ENCODE measurements at places on chromosomes 6 and 20.

DNA sequence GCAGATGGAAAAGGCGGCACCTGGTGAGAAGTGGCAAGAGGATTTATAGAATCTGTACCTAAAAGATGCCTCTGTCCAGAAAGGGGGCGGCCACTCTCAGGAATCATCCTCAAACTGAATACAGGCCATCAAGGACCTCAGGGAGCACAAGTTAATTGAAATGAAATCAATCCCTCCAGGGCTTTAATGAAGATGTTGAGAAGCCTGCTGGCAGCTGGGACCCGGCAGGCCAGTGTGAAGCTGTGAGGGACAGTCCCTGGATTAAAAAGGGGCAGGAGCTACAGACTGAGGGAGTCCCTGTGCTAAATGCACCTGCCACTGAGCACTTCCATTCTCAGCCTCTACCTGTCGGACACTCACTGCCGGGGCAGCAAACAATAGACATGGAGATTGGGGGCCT lies 107.7 kb upstream of the GGTLC1 start:
- DNase-seq = no peak

- no peak for DNase-seq
Measured at GRCh38 chr6:83539678-83540077, 27.3 kb downstream of the PRSS35 start.

DNA sequence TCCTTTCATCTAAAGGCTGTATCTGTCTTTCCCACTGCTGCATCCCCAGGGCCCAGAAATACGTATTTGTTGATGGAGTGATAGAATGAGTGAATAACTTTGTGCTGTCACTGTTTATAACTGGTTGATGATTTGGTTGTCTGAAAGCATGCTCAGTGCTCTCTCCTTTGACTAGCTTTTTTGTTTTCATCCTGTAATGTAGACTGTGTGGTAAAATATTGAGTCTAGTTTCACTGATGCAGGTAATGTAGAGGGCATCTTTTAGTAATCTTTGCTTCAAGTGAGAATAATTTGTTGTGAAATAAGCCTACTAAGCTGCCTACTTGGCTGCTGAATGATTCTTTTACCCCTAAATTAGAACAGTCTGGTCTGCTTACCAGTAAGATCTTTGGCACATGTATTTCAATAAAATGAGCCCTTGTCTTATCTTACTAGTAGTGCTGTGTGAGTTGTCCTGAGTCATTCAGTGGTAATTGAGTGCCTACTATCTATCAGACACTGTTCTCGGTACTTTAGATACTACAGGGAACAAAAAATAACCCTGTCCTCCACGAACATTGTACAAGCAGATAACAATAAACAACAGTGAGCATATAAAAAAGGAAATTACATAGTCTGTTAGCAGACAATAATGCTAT lies 39.9 kb downstream of the MAPK14 start:
- DNase-seq = no peak

DNA sequence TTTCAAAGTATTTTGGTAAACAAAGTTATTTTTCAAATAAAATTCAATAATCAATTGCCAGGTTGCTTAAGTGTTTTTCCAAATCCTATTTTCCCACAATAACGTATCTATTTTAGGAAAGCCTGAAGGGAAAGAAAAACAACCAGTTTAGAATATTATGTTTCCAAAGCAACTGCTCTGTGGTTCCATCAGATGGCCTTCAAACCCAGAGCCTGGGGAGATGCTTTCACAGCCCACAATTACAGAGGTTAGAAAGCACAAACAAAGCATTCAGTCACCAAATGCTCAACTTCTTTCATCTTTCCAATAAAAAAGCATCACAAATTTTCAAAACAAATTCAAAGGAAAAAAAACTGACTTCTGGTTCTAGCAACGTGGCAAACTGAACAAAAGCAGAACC lies 66.0 kb downstream of the ELOVL5 start:
- DNase-seq = no peak

DNA sequence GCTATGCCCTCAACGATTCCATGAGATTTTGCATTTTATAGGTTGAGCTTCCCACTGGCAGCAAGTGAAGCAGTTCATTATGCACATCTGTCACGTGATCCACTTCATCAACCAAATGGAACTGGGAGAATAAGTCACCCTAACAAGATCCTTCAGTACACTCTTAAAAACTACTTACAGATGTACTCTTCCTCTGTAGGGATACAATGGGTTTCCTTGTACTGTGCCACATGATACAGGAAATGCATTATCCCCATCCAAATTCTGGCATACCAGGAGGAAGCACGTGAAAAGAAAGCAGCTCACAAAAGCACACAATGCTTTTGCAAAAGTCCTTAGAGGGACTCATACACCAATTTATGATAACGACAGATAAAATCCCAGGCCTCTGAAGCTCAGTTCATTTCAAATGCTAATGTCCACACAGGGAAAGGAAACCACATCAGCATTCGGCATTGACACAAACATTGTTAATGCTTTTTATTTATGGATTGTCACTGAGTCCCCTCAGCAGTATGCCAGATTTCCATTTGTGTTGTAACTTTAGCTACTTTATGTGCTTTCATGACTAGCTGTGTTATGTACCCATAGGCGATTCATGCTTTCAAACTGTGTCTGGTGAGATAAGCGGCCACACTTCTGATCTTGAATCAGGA lies 58.1 kb upstream of the REV3L start:
- DNase-seq = no peak

DNA sequence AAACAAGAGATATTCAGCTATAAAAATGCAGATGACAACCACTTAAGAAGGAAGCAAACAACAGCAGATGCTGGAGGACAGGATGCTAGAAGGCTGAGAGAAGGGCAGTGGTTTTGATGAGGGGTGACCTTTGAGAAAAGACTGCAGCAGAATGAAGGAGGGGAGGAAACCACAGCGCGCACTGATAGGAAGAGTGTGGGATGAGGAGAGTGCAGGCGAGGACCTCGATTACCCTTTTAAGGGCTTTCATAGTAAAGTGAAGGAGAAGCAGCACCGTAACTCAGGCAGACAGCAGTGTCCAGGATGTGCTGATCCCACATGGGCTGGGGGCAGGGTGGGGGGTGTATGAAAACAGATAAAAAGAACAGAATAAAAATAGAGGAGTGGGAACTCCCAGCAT lies 19.2 kb downstream of the ZBTB2 start:
- no peak for DNase-seq

GRCh38 chr20:20663841-20664240 lies 48.6 kb downstream of the RALGAPA2 start:
- no peak for DNase-seq

- no peak for DNase-seq
Measured at GRCh38 chr20:891058-891705, 25.0 kb downstream of the ANGPT4 start.

- no peak for DNase-seq
Measured at GRCh38 chr6:4812068-4812467, 35.9 kb downstream of the CDYL start.

DNA sequence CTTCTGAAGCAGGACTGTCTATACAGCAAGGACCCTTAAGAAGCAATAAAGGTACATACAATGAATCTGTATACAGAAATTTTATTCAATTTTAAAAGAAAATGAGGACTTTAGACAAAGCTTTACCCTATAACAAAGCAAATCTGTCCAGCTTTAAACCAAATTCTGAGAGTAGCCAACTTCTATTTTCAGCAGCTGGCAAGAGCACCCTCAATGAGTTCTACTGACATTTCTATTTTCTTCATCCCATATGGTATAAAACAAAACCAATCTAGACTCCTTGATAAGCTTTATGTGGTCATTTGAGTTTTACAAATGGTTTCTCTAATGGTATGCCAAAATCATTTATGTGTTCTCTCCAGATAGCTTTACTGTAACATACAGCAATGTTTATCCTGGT lies 12.7 kb downstream of the CPNE1 start:
- DNase-seq = no peak

DNA sequence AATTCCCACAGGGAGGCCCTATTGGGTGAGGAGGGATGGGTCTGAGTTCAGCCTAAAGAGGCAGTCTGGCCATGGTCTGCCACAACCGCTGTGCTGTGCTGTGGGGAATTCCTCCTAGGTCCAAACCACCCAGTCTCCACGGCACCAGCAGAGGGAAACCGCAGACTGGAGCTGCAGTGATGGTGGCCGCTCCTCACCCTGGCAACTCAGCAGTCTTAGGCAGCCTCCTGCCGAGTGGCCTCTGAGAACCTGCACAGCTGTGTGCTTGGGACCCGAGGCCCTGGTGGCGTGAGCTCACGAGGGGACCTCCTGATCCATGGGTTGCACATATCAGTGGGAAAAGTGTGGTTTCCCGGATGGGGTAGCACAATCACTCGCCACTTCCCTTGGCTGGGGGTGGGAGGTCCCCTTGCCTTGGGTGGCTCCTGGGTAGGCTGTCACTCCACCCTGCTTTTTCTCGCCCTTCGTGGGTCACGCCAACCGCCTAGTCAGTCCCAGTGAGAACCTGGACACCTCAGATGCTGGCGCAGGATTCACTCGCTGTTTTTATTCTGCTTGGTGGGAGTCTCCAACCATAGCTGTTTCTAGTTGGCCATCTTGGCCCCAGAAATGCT lies 242.2 kb downstream of the CDH26 start:
- peak; percentile 14 for DNase-seq

GRCh38 chr6:7071405-7071804 lies 36.4 kb upstream of the RREB1 start:
- DNase-seq = no peak

DNA sequence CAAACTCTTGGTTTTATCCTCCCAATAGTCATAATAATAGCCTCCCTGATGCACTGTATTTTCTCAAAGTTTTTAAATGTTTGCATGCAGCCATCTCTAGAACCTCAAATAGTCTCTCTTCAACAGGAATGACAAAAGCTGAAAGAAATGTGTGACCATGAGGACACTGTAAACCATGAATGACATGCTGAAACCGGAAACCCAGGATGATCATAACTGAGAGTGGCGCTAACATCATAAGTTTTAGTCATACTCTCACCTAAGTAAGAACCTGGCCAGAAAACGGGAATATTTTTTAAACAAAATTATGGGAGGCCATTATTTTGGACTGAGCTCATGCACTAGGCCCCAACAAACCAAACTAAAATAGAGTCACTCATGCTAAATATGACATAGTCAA lies 278.4 kb upstream of the STXBP5 start:
- DNase-seq = no peak

GRCh38 chr20:1809131-1809572 lies 86.1 kb upstream of the SIRPA start:
- DNase-seq = no peak

GRCh38 chr6:124226396-124226795 lies 422.7 kb downstream of the NKAIN2 start:
- no peak for DNase-seq

- DNase-seq = no peak
Measured at GRCh38 chr6:75203721-75204120, 2.1 kb downstream of the COL12A1 start.

GRCh38 chr6:52517502-52518278 lies 59.2 kb downstream of the TRAM2 start:
- DNase-seq = no peak

GRCh38 chr6:51704932-51705540 lies 382.4 kb downstream of the PKHD1 start:
- no peak for DNase-seq

GRCh38 chr6:138597336-138597735 lies 98.0 kb upstream of the NHSL1 start:
- DNase-seq = no peak

DNA sequence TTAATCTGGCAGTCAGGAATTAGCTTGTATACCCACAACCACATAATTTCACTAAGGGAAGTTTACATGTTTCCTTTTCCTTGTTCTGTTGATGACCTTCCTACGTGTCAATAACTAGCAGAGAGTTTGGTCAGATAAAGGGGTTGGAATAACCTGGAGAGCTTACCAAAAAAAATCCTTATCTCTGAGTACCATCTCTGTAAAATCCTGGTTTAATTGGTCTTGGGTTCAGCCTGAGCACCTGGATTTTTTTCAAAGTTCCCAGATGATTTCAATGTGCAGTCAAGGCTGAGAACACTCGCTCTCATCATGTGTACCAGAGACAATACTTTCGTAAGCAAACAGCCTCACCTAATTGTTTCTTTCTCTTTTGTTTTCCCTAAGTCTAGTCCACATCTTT lies 483.8 kb upstream of the FLRT3 start:
- DNase-seq = no peak

- DNase-seq = no peak
Measured at GRCh38 chr20:13873831-13874230, 89.0 kb downstream of the NDUFAF5 start.

DNA sequence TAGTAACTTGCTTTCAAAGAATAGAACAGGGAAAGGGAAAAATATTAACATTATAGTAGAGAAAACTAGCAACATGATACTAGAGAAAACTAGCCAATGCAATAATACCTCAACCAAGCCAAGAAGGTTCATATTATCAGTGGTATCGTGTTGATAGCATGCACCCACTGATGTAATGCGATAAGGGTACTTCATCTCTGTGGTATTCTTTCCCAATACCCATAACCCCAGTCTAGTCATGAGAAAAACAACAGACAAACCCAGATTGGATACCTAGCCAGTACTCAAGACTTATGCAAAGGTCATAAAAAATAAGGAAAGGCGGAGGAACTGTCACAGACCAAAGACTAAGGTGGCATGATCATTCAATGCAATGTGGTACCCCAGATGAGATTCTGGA lies 21.0 kb downstream of the BLOC1S5 start:
- DNase-seq = no peak

DNA sequence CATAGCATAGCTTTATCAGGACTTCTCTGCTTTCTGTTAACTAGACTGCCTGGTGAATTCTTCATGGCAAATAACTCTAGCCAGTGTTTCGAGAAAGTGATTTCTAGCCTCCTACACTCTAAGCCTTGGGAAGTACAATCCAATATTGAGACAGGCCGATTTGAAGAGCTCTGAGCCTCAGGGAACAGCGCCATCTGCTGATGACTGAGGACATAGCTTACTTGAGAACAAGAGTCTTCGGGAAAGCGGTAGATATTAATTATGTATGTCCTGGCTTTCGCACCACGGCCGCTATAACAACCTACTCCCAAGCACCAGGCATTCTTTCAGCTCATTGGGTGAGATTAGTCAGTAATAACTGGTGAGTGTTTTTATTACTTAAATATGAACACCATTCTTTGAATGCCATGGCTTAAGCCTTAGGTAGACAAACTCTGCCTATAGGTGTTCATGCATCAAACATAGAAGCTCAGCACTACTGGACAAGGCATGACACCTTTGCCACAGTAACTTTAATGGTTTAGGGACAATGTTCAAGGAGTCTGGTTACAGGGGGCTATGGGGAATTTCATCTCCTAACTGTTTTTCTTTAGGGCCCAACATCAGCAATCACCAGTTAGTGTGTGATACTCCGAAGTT lies 518.6 kb downstream of the BMP2 start:
- DNase-seq = no peak

GRCh38 chr6:127581576-127581975 lies 4.6 kb downstream of the C6orf58 start:
- no peak for DNase-seq

DNA sequence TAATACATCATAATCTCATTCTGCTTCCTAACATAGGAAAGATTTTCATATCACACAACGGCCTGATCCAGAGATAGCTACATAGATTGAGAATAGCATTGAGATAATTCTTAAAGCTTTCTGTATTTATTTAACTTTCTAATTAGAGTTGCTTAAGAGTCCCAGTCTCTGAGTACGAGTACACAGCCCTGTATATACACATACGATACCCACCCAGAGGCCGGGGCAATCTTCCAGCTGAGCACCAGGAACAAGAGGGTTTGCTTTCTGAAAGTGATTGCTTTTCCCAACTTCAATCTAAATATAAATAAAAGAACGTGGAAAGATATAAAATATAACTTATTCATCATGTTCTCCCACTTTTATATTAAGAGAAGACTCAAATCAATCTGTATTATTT lies 313.8 kb downstream of the COL12A1 start:
- no peak for DNase-seq
